ENCODE measurements at places on chromosomes 1 and 21.

GRCh38 chr1:39434797-39435395 is 56.5 kb upstream of the BMP8A start:
- DNase-seq = no peak

- no peak for DNase-seq
These were observed 55.0 kb upstream of the IFNAR2 start for GRCh38 chr21:33174756-33175155.

GRCh38 chr1:204169858-204170257 is 3.7 kb upstream of the REN start:
- DNase-seq = peak; percentile 68

DNA sequence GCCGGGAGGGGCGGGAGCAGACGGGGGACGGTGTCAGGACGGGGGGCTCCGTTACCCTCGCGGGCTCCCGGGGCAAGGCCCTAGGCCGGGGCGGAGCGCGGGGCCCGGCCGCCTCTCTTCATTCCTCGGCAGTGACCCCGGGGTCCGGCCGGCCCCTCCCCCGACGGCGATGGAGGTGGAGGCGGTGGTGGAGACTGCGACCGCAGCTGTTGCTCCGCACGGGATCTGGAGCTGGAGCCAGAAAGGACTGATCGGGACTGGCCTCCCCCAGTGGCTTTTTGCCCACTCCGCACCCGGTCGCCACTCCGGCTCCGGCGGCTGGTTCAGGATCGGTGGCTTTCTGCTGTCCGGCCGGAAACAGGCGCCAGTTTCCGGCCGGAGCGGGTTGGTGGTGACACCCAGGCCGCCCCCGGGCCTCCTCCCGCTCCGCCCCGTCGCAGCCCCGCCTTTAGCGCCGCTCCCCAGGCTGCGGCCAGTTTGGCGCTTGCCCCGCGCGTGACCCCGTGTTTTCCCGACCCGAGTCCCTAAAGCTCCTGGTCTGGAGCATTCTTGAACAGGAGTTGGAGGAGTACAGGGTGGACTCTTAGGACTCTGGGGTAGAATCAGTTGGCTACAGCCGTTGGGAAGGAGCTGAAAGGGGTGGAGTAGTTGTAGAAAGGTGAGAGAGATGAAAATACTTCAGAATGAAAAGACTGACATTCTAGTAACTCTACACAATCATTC is at the start of gene OTUD7B:
TSS of gene OTUD7B (minus strand) at position 334 of the 723 bp plus-strand sequence. CDS start 33,216 bp downstream, outside the sequence.
- DNase-seq = peak; percentile 94

Data from OCI-M1 (cell line).